ENCODE measurements at places on chromosomes 5 and 9.

GRCh38 chr5:159341906-159342310 is 11.6 kb upstream of the IL12B start:
- no peak for DNase-seq

GRCh38 chr9:72480921-72481320 is 40.5 kb upstream of the TMC1 start:
- no peak for DNase-seq

DNA sequence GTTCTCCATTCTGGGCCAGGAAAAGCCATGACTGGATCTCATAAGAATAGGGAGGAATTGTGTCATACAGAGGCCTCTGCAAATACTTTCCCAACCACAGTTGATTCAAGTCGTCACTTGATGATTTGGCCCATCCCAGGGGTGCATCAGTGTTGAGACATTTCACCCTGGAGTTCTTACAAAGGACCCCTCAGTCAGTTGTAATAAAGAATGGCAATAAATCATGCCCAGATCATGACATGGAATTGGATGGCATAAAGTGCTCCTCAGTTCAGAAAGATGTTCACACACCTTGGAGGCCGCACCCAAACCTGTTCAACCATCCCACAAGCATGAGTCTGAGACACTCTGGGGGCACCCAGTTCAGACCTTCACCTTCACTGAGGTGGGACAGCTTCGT is 168.1 kb downstream of the NR3C1 start:
- no peak for DNase-seq

GRCh38 chr5:25554077-25554476 is 909.3 kb upstream of the CDH10 start:
- no peak for DNase-seq

- no peak for DNase-seq
Observed at GRCh38 chr9:37751186-37751585, 2.4 kb upstream of the TRMT10B start.

Measured in stimulated activated CD4-positive, alpha-beta T cell treated with anti-CD3 and anti-CD28 coated beads, Interleukin-4, amount 100 ng/mL, for 1 hour (primary cell).